NCI-H187 (cell line): ENCODE measurements at places on chromosomes 5 and 9.

DNA sequence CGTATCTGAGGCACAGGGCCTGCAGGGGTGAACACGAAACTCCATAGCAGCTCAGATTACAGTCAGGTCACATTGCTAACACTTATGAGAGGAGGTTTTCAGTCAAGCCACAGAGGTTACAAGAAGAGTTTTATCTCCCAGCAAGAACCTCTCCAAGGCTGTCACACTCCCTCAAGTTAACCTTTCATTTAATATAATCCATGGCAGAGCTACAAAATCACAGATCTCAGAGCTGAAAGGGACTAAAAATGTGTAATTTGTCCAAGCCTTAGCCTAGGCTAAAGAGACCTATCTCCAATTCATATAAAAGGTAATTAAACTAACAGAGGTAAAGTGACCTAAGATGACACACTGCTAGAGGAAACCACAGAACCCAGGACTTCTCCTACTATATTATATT lies 57.2 kb downstream of the MLANA start:
- DNase-seq = no peak

DNA sequence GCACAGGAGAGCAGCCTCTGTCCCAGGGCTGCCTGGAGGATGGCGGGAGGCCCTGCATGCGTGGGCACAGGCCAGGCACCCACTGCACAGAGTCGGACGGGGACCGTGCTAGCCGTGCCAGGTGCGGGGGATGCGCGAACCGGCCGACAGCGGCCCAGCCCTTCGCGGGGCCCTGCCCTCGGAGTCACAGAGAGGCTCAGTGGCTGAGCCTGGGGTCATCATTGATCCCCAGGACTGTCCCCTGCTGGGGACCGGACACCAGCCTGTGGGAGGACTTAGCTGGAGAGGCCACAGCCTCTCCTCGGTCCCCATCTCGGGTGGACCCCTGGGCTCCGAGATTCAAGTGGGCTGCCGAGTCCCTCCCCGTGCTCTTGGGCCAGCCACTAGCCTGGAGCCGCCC lies 19.1 kb upstream of the LAMC3 start:
- no peak for DNase-seq

GRCh38 chr5:58932057-58932612 lies 349.3 kb downstream of the RAB3C start:
- no peak for DNase-seq

DNA sequence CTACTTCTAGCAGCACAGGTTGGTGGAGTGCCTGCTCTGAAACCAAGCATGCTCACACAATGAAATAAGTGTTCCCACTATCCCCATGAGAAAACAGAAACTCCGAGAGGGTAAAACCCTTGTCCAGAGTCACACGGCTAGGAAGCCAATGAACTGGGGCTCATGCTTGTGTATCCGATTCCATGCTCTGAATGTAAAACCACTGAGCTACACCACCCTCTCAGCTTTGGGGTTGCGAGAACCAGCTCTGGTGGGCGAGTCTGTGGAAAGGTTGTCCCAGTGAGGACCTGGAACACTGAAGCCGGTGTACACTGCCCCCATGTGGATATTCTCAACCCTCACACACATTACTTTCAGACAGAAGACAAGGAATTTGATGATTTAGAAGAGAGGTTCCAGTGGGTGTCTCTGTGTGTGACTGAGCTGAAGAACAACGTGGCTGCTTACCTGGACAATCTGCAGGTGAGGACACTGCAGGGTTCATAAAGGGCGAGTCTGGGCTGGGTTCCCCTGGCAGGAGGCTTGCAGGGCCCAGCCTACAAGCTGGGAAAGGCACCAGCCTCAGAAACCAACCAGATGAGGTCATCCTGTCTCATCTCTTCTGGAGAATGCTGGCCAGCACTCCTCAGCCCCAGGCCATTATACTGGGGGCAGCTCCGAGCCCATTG lies 37.4 kb downstream of the ARHGEF37 start:
- DNase-seq = no peak

GRCh38 chr9:128945798-128946501 lies 1.5 kb downstream of the DOLK start:
- DNase-seq = no peak

- no peak for DNase-seq
Measured at GRCh38 chr9:99868845-99869244, 37.6 kb upstream of the STX17 start.

DNA sequence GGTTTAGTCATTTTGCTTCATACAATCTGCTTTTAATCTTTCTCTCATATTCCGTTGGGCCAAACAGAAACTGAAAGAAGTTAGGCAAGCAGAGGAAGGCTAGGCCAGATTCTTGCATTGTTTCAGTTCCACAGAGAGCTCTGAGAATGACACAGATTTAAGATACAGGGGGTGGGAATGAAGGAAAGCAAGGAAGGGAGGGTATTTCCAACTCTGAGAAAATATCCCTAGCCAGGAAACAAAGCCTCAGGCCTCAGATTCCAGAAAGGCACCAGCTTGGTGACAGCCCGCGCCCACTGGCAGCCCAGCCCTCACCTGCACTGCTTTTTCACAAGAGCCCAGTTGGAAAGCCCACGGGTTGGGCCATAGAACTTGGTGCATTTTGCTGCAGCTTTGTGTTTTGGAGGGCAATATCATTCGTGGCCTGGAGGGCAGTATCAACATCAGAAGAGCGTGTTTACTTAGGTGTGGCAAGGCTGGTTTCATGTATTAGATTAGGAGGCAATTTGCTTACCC lies 63.5 kb downstream of the ENC1 start:
- DNase-seq = no peak

- no peak for DNase-seq
Measured at GRCh38 chr9:112421771-112422222, 41.9 kb downstream of the HSDL2 start.

DNA sequence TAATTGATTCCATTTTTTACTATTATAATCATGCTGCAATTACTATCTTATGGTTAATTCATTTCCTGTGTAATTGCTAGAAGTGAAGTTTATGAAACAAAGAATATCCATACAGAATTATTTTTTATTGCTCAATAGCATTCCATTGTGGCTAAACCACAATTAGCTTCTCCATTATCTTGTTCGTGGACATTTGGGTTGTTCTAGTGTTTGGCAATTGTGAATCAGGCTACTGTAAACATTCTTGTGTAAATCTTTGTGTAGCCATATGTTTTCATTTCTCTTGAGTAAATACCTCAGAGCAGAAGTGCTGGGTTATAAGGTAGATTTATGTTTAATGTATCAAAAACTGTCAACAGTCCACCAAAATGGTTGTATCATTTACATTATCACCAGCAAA lies 341.1 kb downstream of the MAT2B start:
- DNase-seq = no peak

DNA sequence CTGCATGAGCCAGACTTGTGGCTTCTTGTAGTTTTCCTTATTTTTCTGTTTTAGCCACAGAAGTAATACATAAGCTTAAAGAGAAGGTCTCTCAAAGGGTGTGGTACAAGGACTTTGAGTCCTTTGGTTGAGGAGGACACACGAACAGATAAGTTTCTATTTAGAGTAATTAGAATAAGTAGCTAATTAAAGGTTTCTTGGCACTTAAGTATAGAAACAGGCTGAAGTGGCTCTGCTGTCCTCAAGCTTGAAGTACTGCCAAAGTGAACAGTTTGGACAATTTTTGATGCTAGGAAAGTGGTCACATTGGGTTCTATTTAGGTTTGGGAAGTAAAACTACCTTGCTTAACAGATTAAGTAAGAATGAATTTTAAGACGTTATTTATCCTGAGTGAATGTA lies 278.3 kb upstream of the MPDZ start:
- no peak for DNase-seq

DNA sequence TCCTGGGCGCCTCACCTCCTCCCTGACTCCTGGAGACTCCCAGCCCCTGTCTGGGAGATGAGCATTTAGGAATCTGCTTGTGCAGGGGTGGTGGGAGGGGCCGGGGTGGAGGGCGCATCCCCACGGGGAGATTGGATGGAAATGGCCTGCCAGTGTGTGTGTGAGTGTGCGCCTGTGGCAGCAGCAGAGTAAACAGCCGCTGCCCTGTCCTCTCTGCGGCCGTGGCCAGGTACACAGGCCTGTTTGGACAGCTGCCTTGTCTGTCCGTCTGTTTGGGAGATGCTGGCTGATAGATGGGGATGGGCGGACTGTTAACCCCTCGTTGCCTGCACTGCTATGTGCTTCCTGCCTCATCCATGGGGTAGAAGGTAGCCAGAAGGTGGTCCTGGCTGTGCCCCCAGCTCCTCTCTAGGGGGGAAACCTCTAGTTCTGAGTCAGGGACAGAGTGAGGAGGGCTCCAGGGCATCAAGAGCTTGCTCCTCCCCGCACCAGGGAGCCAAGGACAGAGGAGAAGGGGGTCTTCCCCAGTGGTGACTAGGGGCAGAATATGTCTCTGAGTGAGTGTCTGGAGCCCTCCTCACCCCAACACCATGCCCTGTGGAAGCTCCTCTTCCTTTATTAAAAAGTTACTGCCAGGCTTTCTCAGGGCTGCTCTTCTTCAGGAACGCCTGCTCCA lies 60.1 kb downstream of the LMX1B start:
- DNase-seq = no peak

DNA sequence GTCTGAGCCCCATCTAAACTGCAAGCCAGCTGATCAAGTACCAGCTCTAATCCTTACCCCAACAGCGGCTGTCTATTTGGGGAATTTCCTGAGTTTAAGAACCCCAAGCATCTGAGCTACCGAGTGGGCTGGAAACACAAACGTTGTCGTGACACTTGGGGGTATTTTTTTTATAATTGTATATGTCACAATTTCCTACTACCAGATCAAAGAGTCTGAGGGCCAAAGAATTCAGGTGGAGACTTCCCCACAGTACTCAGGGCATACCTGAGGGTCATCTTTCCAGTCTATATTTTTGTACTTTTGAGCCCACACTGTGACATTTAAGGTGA lies 42.8 kb downstream of the PTTG1 start:
- DNase-seq = no peak

DNA sequence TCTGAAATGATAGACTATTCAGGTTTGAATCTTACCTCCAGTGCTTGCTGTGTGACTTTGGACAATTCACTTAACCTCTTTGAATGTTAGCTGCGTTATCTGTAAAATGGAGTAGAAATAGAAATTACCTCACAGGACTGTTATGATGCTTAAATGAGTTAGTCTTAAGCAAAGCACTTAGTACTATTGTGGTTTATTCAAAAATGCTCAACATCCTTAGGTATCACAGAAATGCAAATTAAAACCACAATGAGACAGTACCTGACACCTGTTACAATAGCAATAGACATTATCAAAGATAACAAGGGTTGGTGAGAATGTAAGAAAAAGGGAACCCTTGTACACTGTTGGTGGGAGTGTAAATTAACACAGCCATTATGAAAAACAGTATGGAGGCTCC lies 77.6 kb upstream of the FREM1 start:
- DNase-seq = no peak

DNA sequence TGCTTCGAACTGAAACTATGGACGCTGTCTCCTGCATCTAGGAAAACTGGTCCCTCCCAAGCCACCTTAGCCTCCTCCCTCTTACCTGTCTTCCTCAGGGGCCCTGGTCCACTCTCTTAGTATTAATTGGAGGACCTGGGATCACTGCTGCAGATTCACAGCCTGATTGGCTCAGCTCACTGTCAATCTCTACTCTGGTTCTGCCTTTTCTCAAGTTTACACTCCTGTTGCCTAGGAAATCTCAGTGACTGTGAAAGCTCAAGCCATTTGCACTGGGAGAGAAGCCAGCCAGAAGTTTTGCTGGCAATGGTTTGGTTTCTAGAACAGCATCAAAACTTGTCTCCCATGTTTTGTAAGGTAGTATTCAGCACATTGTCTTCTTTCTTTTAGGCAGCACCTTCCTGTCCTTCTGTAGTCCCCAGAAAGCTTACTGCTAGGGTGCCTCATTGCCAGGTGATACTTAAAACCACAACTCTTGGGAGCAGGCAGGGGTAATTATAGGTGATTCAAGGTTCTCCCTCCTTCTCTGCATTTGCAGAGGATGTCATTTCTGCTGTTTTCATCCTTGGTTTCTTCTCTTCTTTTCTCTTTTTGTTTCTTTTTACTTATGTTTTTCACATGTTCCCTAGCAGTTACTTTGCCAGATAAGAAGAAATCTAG lies at the start of gene CAPSL:
Gene CAPSL, minus strand, starts transcription at position 55 of the 660 bp plus-strand sequence. CDS start 17,502 bp downstream, outside the sequence.
- DNase-seq = no peak

DNA sequence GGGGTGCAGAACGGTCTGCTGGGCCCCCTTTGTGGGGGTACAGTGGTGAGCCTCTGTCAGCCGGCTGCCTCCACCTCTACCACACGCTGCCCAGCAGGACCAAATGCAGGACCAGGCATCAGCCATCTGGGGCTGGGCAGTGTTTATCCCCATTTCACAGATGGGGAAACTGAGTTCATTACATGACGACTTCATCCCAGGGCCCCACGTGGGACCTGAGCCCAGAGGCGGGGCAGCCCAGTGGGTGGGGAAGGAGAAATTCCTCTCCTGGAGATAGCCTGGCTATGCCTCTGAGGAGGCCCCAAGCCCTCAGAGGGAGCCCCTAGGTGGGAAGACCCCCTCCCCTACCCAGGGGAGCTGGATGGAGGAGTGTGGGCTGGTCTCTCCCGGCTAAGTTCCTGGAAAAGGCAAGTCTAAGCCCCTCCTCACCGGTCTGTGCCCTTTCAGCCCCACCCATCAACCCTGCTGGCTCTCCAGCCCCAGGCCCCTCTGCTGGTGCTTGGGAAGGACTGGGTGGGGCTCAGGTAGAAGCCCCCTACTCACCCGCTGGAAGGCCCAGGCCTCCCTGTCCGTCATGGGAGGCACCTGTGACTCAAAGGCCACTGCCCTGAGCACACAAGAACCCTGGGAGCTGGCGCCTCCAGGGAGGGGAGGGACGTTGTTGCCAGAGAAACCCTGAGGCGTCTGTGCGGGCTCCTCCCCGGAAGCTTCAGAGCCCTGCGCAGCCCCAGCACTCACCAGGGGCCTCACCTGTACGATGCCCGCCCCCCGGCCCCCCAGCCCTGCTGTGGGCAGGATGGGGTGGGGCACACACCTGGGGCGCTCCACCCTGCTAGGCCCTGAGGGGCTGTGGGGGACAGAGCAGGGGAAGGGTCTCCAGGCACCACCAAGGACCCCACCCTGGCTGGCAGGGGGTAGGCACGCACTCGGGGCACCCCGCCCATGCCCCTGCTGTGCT lies 7.4 kb upstream of the CCDC187 start:
- peak; percentile 12 for DNase-seq

DNA sequence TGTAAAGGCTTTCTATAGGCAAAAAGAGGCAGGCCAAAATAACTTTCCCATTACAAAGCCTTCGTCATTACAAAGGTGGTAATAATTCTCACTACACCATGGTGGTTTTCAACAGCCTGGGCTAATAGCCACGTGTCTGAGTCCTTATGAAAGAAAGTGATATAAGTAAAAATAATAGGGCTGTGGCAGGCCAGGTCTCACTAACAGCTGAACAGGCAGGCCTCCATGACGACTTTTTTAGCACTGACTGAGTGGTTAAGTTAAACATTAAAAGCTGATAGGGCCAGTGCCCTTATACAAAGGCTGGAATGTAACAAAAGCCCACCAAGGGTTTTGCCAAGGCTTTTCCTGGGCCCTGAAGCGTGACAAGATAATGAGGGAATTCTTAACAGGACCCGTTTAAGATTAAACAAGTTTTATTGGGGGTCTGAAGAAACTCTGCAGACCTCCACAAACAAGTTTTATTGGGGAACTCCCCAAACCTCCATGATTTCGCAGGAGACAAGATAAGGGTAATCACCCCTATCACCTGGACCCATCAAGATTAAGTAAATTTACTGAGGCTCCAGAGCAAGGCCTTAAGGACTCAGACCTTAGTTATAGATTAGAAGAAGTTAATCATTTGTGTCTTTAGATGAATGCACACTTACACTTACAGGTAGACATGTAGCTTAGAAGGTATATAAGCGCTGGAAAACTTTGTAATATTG lies 412.9 kb downstream of the CHSY3 start:
- no peak for DNase-seq

- DNase-seq = peak; percentile 12
Measured at GRCh38 chr9:15509931-15510788, 610 bp downstream of the PSIP1 start.
